ENCODE measurements at places on chromosomes 6 and 20. TPM values are rescaled to one million over a fixed set of nuclear protein-coding genes. Genes with fewer than 3 reads are reported as not detected.

The LPIN3 gene
- total RNA-seq: 2.1 TPM

The PBOV1 gene
- not detected for total RNA-seq

The GPX5 gene
- not detected for total RNA-seq

The TRERF1 gene
- total RNA-seq: 0.85 TPM

The FAM162B gene
- total RNA-seq: 0.35 TPM

The PDRG1 gene
- 5.7 TPM for total RNA-seq

The CRISP3 gene
- total RNA-seq: not detected

The BEND3 gene
- total RNA-seq: 2.0 TPM

The ATXN1 gene
- total RNA-seq: 15.9 TPM

The PPP1R3G gene
- total RNA-seq: 0.39 TPM

The UNC5CL gene
- total RNA-seq: 0.07 TPM

The MCUR1 gene
- 5.7 TPM for total RNA-seq

The MC3R gene
- not detected for total RNA-seq

The POM121L2 gene
- not detected for total RNA-seq

The C20orf144 gene
- 0.11 TPM for total RNA-seq

The SLC17A3 gene
- not detected for total RNA-seq

The PGBD1 gene
- 10.2 TPM for total RNA-seq

The SPATA25 gene
- 0.59 TPM for total RNA-seq

The PGC gene
- total RNA-seq: not detected

The SCRT2 gene
- not detected for total RNA-seq

The PACRG gene
- not detected for total RNA-seq

The ARMH2 gene
- not detected for total RNA-seq

The RAET1E gene
- 0.07 TPM for total RNA-seq

The HLA-DMB gene
- total RNA-seq: not detected

The ASF1A gene
- 23.4 TPM for total RNA-seq

The PRR18 gene
- total RNA-seq: not detected

The BPIFB4 gene
- total RNA-seq: not detected

The IP6K3 gene
- not detected for total RNA-seq

The SYCP2 gene
- 0.28 TPM for total RNA-seq

The PLTP gene
- total RNA-seq: 19.7 TPM

The OR11A1 gene
- total RNA-seq: not detected

The FERMT1 gene
- 2.2 TPM for total RNA-seq

The EYA2 gene
- total RNA-seq: not detected

The POU5F1 gene
- 0.56 TPM for total RNA-seq

The NOX3 gene
- not detected for total RNA-seq

The CAPN11 gene
- 0.67 TPM for total RNA-seq

The SCGN gene
- not detected for total RNA-seq

The MUC21 gene
- total RNA-seq: not detected

The BPIFA1 gene
- not detected for total RNA-seq

The ASIP gene
- total RNA-seq: not detected

The LTB gene
- 2.2 TPM for total RNA-seq

The HLA-DQB1 gene
- not detected for total RNA-seq

The IPCEF1 gene
- under 0.01 TPM for total RNA-seq

The CD40 gene
- total RNA-seq: 12.7 TPM

The AARS2 gene
- 17.3 TPM for total RNA-seq

The TGM3 gene
- not detected for total RNA-seq

The TNF gene
- not detected for total RNA-seq

The TAGAP gene
- not detected for total RNA-seq

The CTSZ gene
- total RNA-seq: 223 TPM

The DYNLT2 gene
- total RNA-seq: 0.85 TPM

The OR2J2 gene
- not detected for total RNA-seq

The LY6G5B gene
- total RNA-seq: 1.9 TPM

The RFX6 gene
- not detected for total RNA-seq

The HEY2 gene
- total RNA-seq: 0.46 TPM

The TBX18 gene
- total RNA-seq: 25.9 TPM

The MYLK4 gene
- total RNA-seq: 0.66 TPM

Data from pulmonary artery endothelial cell (primary cell).